ENCODE measurements at places on chromosomes 7 and 10.

DNA sequence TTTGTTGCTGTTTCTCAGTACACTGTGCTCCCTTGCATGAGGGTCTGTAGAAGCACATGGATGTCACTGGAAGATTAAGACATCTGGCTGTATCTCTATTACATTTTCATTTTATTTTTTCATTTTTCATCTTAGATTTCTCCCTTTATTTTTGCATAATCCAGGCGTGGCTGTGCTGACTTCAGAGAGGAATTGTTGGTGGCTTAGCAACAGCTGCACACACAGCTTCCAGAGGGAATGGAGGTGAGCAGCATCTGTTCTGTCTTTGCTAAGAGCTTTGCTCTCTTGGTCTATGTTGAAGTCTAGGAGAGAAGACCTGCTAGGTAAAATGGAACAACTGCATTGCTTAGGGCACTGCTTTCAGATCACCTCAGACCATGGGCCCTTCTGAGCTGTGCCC lies 254.4 kb upstream of the SP4 start:
- no peak for DNase-seq

- DNase-seq = no peak
These were observed 82.7 kb upstream of the CALN1 start for GRCh38 chr7:72494807-72495206.

- DNase-seq = no peak
These were observed 2.1 kb upstream of the BNIP3 start for GRCh38 chr10:131983780-131984179.

DNA sequence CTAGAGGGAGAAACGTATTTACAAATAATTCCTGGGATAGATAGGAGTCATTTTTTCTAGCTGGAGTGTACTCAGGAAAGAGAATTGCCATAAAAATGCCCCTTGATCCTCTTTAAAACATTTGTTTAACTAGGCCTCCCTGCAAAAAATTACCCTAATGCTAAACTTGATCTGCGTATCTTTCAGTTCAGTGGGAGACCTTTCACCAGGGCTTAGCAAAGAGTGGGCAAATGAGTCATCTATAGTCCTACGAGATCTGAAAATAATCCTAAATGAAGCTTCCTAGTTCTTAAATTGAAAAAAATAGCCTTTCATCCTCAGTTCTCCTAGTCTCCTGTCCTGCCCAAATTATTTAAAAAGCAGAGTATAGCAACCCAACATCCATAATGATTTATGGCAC lies 198.6 kb upstream of the FRMD4A start:
- no peak for DNase-seq

DNA sequence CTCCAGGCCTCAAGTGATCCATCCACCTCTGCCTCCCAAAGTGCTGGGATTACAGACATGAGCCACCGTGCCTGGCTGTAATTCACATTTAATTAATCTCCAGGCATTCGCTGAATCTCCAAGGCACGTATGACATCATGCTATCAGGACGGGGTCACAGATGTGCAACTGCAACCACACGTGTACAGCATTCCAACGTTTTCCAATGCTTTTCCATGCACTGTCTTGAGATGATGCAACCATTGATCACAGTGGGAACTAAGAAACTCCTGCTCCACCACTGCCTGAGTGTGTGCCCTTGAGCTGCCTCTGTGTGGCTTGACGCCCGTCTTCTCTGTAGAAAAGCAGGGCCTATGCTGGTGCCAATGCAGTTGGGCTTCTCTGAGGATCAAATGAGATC lies 119.8 kb upstream of the LYZL2 start:
- no peak for DNase-seq

DNA sequence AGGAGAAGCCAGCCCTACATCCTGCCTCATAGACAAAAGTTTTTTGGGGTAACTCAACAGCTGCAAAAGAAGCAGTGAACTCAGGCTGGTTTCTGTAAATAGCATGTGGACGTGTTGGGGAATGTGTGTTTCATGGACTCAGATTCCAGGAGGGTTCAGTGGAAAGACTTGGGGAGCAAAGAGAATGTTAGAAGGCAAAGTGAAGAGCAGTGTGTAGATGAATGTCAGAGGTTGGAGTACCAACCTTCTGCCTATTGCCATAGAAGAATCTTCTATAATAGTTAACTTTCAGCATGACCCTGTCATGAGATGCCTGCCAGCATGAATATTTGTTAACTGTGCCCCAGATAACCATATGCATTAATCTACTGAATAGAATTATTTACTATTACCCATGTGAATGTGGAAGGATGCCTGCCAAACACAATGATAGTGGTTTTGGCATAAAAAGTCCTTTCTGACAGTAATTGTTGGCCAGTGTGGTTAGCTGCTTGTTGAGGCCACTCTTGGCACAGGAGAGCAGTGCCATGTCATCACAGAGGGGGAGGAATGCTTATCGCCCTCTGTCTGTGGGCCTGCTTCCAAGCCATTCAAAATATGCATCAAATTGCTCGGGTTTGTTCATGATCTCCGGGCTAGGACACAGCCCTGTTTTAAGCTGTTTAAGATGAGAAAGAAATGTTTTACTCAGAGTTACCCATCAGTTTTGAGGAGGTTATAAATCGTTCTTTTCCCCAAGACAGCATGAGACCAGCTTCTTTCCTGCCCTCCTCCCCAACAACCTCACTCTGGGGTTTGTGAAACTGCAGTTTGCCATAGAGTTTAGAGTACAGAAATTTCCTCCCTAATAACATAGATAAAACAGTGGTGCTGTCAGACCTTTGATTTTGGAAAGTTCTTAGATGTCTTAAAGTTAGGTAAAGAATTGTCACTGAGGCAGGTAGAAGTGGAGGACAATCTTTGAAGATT lies 165.3 kb downstream of the WNT2 start:
- no peak for DNase-seq

GRCh38 chr7:117069379-117069778 lies 116.1 kb downstream of the ST7 start:
- no peak for DNase-seq

- DNase-seq = no peak
These were observed 8.2 kb downstream of the MAD1L1 start for GRCh38 chr7:2224491-2224928.

Measured in germinal center (tissue), 1 donor.